EH (cell line): ENCODE measurements at places on chromosomes 2 and 18.

DNA sequence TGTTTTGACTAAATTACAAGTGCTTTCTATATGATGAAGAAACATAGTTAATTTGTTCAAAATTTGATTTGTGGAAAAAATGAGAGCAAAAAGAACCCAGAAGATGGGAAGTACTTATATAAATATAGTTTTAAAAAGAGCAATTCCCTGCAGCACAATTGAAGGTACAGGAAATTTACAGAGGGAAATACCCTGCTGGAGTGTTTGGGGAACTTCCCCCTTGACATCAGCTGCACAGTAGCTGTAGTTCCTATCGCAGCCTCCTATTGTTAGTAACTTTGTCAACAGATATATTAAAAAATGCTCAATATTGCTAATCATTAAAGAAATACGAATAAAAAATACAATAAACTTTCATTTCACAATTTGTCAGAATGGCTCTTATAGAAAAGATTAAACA is 1118.8 kb upstream of the ZEB2 start:
- no peak for DNase-seq

- DNase-seq = no peak
Observed at GRCh38 chr2:52264911-52265310, 1233.0 kb upstream of the NRXN1 start.

- DNase-seq = no peak
Observed at GRCh38 chr2:223538920-223539440, 63.2 kb downstream of the SCG2 start.

- peak; percentile 31 for DNase-seq
Observed at GRCh38 chr2:75035444-75036353, 77.3 kb downstream of the POLE4 start.

GRCh38 chr2:225630824-225631533 is 231.5 kb downstream of the NYAP2 start:
- DNase-seq = no peak

GRCh38 chr18:52337276-52337675 is 2.7 kb upstream of the DCC start:
- DNase-seq = no peak

DNA sequence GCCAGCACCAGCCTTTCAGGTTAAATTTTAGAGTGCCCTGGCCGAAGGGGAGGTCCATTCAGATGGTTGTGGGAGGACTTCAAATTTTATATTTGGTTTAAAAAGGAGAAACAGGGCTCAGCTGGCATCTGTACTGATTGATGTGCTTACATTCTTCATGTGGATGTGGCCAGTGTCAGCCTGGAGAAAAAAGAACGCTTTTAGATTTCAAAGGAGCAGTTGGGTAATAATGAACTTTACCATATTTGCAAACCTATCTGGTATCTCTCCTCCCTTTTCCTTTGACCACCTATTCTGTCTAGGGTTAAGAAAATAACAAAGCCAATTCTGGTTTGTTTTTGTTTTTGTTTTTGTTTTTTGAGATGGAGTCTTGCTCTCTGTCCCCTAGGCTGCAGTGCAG is 21.3 kb downstream of the RAB12 start:
- DNase-seq = no peak

DNA sequence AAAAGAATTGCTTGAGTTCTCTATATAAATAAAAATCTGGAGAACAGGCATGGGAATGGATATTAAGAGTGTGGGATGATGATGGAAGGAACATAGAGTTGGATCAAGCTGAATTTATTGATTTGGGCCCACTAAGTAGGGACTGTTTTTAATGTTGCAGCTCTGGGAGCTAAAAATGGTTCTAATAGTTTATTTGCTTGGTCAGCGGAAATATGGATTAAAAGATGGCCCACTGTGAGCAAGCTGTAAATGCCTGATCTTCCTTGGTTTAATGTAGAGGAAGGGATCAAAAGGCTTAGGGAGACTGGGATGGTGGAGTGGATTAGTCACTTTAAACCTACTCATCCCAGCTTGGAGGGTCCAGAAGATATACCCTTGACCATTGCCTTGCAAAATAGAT is 429.4 kb upstream of the NXPH2 start:
- no peak for DNase-seq

- no peak for DNase-seq
Observed at GRCh38 chr2:109676346-109676902, 62.3 kb downstream of the SOWAHC start.

DNA sequence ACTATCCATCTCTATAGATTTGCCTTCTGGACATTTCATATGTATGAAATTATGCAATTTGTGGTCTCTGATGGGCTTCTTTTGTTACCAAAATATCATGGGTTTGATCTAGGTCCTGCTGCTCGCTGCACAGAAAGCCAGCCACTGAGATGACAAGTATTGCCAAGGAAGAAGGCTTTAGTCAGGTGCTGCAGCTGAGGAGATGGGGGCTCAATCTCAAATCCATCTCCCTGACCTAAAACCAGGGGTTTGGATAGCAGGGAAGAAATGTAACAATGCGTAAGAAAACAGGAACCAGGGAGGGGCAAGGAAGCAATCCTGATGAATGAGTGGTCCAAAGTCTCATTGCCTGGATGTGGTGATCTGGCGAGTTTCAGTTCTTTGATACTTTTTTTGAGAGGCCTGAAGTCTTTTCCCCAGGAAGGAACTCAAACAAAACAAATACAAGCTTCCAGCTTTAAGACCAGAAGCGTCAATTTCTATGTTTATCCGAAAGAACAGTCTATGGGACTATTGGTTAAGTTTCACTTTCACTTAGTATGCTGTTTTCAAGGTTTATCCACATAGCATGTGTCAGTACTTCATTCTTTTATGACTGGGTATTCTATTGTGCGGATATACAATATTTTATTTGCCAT is 3.4 kb upstream of the CKAP2L start:
- DNase-seq = peak; percentile 16

DNA sequence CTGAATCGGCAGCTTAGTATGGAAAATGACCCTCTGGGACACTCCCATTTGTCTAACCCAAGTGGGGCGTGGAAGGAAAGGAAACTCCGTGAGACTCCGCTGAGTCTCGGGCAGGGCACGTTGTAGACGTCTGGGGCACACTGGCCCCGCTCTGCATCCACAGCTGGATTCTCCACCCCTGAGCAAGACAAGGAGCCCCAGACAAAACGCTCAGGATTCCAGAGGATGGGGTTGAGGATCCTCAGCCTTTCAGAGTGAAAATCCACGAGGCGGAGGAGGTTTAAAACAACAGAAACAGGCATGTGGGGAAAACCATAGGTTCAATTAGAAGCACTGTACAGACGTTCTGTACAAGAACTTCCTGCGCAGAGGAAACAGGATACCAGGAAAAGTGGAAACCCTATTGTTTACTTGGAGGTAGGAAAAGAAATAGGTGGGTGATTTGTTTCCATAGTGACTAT is 124.9 kb upstream of the ZNF236 start:
- DNase-seq = peak; percentile 19

GRCh38 chr2:41865263-41865662 is 182.6 kb upstream of the PKDCC start:
- DNase-seq = no peak

DNA sequence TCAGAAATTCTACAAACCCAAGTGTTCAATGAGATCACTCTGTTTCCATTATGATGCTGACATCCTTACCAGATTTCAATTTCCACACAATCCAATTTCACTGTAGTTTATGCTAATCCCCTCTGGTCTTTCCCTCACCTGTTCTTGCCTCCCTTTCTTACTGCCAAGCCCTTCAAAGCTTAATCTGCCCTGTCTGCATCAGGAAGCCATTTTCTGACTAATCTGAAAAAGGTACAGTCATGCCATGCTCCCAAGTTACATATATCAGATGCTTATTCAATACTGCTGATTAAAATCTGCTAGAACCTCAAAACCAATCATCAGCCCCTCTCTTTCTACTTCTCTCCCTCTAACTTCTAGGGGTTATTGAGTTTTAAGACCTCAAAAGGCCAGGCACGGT is 8.9 kb downstream of the KRTCAP3 start:
- DNase-seq = no peak

- DNase-seq = no peak
Observed at GRCh38 chr18:13835202-13835601, 11.3 kb downstream of the MC5R start.

GRCh38 chr2:145689277-145689676 is 1169.4 kb upstream of the ZEB2 start:
- no peak for DNase-seq

- no peak for DNase-seq
Observed at GRCh38 chr2:196977507-196977906, 51.0 kb upstream of the PGAP1 start.

- DNase-seq = peak; percentile 48
Observed at GRCh38 chr2:169069341-169069740, at the start of gene DHRS9. TSS of gene DHRS9 (plus strand) at chr2:169069563. CDS start at chr2:169081582, 12,019 bp downstream.

DNA sequence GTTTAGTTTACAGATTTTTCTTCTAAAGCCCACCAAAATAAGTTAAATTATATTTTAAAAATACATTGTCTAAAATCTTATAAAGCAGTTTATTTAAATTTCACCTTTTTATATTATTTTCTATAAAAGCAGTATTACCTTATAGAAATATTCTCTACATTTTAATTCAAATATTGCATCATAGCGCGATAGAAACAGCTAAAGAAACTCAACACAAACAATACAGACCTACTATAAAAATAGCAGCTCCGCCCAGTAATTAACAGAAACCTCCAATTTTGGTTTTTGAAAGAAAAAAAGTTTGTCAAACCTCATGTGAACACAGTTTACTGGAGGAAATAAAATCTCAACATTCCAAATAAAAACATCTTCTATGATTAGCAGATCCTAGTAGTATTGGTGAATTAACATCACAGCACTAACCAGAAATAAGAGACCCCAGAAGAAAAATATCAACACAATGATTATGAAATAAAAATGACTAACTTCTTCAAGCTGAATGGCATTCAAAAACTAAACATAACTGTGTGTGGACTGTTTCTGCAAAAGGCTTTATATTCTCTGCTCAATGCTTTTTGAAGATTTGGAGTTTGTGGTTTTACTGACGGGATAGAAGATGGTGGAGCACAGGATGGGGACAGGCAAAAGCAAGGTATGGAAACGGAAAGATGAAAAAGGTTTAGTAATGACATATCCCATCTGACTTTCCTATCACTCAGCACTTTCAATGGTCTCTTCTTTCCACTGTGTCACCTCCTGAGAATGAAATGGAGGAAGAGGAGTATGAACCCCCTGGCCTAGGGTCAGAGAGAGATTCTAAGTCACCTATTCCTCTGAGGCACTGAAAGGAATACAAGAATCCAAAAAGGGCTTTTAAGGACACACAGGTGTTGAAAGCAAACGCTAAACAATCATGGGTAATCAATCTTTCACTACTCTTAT is 17.5 kb downstream of the MAP4K3 start:
- DNase-seq = peak; percentile 58

DNA sequence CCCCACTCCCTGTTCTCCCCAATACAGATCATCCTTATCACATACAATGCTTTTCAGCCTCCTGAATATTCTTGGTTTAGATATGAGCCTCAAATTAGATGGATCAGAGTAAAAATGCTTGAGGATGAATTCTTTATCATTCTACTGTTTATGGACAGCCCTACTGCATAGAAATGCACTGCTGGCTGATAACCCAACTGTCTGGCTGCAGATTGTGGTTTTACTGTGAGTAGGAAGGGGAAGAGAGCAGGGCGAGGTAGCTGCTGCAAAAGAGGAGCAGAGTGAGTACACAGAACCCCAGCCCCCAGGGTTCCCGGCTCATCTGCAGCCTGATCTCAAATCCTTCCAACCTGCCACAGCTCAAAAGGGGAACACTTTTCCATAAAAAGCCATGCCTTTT is 29.4 kb upstream of the NCOA1 start:
- no peak for DNase-seq

GRCh38 chr2:159976527-159977160 is 85.8 kb downstream of the PLA2R1 start:
- no peak for DNase-seq

- DNase-seq = no peak
Observed at GRCh38 chr2:23639406-23639982, 254.5 kb downstream of the KLHL29 start.

- no peak for DNase-seq
Observed at GRCh38 chr2:63834401-63834800, 7.3 kb upstream of the UGP2 start.

DNA sequence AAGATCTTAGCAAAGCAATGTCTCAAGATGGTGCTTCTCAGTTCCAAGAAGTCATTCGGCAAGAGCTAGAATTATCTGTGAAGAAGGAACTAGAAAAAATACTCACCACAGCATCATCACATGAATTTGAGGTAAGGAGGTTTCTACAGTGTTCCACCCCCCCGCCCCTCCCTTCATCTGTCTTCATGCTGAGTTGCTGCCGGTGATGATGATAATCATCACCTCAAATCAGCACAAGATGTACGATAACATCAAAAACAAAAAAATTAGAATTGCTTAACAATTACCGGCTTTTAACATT is 14.6 kb downstream of the UGP2 start:
- DNase-seq = no peak
